ENCODE measurements at places on chromosomes 7 and 10.

DNA sequence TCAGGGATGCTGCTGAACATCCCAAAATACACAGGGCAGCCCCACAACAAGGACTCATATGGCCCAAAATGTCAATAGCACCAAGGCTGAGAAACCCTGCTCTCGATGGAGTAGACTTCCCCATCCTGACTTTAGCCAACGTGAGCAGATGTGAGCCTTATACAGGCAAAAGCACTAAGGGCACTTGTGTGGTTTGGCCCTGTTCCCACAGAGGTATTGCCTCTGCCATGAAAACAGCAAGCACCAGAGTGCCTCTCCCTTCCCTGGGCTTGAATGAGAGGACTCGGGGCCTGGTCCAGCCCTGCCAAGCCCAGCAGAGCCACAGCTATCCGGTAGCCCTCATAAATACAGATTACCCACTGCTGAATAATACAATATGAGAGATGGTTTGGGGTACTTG lies 47.5 kb downstream of the ACSM6 start:
- DNase-seq = no peak

- DNase-seq = no peak
Observed at GRCh38 chr7:133233142-133233541, 19.7 kb upstream of the EXOC4 start.

DNA sequence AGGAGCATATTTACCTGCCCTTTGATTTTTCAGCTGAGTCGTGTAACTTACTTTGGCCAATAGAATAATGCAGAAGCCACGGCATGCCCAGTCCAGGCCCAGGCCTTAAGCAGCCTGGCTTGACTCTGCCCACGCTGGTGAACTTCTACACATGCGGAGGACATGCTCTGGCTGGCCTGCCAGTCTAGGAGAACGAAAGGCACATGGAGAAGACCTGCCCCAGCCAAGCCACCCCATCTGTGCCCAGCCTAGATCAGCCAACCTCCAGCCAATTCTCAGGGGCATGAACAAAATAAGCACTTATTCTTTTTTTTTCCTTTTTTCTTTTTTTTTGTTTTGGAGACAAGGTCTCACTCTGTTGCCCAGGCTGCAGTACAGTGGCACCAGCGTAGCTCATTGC lies 112.7 kb upstream of the NANOS1 start:
- no peak for DNase-seq

DNA sequence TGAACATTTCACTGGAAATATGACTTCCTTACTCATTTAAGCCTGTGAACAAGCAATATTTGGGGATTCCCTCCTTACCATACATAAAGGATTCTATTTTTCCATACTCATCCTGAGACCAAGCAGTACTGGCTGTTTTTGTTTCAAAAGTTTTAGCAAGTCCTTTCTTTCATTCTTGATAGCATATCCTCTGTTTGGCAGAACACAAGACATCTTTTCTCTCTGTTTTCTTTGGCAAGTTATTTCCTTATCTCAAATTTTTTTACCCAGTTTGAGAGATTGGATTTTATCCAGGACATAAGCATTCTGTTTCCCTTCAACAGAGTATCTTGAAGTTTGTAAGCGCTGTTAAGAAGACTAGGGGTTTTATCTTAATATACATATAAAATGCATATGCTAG lies 3.0 kb upstream of the WASL start:
- DNase-seq = no peak

GRCh38 chr10:5806745-5807144 lies 6.5 kb downstream of the GDI2 start:
- no peak for DNase-seq

Data from AG08396 (cell line).